Omental fat pad (tissue), 4 donors: ENCODE measurements at places on chromosomes 7 and 10.

GRCh38 chr7:127892488-127893314 is 138.5 kb downstream of the LRRC4 start:
- no peak for DNase-seq

- DNase-seq, result no peak
Measured at GRCh38 chr10:79434821-79435251, 10.6 kb downstream of the ZCCHC24 start.

GRCh38 chr7:148611692-148612091 is 21.1 kb downstream of the C7orf33 start:
- no peak for DNase-seq

DNA sequence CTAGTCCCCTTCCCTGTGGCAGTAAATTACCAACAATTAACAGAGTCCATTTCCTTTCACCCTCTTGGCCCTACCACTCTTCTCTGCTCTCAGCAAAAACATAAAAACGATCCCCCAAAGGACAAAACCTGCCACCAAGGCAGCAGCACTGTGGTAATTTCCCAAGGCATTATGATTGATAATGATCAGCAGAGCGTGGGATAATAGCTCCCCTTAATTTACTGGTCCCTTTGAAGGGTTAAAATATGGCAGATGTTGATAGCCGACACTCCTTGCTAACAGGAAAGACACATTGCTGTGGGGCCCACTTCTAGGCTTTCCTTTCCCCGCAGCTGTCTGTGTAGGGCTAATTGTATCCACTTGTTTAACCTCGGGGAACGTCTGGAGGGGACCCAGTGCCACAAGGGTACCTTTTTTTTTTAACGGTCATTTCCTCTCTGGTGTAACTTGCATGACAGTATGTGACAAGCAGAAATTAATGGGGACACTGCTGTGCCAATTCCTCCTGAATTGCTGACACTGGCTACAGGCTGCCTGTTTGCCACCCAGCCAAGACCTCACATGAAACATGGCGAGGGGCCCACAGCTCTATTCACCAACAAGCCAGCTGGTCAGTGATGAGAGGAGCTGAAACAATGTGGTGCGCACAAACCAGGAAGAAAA is 81.3 kb downstream of the CDK6 start:
- no peak for DNase-seq
